Muscle of leg (tissue), 16 donors: ENCODE measurements at places on chromosomes 1 and 21. TPM values are rescaled to one million over a fixed set of nuclear protein-coding genes. Genes with fewer than 3 reads are reported as not detected.

DNA sequence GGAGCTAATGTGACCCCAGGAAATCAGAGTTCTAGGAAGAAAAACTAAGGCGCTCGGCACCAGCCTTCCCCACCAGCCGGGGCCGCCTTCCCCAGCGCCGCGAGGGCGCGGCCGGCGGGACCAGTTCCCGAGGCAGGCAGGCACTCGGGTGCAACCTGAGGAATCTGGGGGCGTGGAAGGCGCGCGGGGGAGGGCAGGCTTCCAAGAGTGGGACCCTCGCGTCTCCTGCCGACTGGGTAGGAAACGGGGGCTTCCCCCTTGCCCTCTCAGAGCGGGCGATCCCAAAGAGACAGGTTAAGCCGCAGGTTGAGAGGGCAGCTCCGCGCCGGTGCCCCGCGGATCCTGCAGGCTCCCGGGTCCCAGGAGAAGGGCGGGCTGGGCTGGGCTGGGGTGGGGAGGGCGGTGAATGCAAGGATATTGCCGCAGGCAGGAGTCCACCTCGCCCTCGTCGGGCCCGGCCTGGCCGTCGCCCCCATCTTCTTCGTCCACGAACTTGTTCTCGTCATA lies 431 bp downstream of the ARPC5 start:
- DNase-seq: peak; percentile 52

TCEA3 gene
- total RNA-seq: 245 TPM

DNA sequence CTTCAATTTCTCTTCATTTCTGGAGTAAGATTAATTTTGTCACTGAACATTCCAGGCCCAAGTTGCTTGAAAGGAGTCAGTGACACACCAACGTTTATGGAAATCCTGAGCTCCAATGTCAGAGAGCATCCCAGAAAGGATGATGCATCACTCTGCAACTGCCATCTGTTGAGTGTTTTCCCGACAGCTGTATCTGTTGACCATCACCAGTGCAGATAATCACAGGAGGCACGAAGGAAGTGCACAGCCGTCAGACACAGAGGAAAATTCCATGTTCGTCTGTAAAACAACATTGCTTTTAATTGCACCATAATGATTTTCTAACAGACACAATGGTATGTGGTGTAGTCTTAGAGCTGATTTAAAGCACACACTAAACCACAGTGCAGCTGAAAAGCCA lies 376.7 kb upstream of the ADGRL2 start:
- DNase-seq: peak; percentile 56

IPP gene
- 15.2 TPM for total RNA-seq

- DNase-seq: peak; percentile 50
These were observed 198.0 kb downstream of the GRIK3 start for GRCh38 chr1:36836196-36836883.

KRTAP12-2 gene
- not detected for total RNA-seq

SMG7 gene
- total RNA-seq: 14.7 TPM

GRCh38 chr21:42157606-42158310 lies 61.2 kb upstream of the ABCG1 start:
- DNase-seq: peak; percentile 38

CELF3 gene
- 0.04 TPM for total RNA-seq

DNA sequence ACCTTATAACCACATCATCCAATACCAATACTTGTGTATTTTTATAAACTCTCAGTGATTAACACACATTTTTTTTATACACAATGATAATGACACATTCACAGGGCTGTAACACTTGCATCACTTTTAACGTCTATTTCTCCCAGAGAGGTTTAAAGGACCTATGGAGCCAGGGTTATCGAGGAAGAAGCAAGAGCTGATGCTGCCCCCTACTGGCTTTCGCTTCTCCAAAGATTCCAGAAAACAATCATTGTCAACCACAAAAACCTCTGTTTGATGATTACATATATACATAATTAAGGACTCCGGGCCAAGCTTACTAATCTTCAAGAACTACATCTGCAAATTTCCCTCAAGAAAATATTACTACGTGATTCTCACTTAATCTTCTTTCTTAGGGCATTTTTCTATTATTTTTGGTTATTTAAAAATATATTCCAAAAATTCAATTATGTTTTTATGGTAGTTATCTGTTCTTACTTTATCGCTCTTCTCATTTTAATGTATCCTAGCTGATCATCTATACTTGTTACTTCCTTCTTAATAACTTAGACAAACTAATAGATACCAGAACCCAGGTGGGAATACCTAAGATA lies 214.5 kb downstream of the VAV3 start:
- peak; percentile 59 for DNase-seq

GRCh38 chr1:170619241-170620028 lies 44.5 kb upstream of the PRRX1 start:
- DNase-seq: peak; percentile 76

DNA sequence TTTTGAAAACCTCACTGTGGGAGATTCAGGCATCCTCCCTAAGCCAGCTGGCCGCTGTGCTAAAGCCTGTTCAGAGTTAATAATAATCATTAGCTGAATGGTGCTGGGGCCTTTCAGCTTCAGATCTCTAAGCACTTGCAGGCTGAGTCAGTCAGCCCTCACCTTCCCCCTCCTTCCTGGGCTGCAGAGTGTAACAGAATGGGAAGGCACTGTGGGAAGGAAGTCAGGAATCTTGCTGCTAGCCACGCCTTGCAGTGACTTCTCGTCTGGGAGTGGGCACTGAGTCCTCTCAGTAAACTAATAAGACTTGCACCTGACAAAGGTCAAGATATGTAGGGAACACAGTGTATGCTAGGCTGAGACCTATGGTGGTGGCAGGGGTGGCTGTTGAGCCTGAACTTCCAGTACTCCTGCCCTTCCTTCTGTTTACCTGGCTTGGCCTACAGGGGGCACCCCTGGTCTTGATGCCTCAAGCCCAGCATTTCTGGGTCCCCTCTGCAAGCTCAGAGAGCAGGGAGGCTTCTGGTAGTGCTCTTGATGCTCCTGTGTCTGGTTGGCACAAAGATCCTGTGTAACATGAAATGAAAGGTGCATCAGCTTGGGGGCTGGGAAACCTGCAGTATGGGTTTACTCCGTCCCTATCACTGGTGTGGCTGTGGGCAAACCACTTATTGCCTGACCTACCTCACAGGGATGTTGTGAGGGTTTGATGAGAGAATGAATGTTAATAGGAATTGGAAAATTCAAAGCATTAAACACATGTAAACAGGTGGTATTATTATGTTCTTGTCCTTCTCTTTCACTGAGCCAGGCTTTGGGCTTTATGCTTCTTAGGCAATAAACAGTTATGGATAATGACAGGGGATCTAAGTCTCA lies 6.0 kb downstream of the CYB561D1 start:
- no peak for DNase-seq

DNA sequence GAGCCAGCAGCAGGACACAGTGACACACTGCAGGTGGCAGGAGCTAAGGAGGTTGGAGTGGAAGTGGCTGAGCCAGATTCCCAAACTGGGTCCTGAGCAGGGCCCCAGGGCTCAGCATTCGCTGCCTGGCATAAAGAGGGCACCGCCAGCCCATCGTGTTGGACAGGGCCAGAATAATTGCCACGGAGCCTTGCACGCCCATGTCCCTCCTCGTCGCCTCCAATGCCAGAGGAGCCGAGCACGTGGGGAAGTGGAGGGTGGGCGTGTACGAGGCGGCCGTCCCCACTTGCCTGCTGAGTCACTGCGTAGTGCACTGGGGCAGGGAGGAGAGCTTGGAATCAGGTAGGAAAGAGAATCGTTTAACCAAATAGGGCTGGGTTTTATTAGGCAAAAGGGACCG lies 26.1 kb upstream of the LRRC47 start:
- no peak for DNase-seq

- no peak for DNase-seq
These were observed 4.6 kb downstream of the TARBP1 start for GRCh38 chr1:234474375-234474774.

- peak; percentile 77 for DNase-seq
These were observed 24.3 kb downstream of the AHCTF1 start for GRCh38 chr1:246907472-246907871.

KCNJ6 gene
- total RNA-seq: 0.93 TPM

- DNase-seq: no peak
These were observed 141.8 kb upstream of the ERRFI1 start for GRCh38 chr1:8167936-8168335.

GRCh38 chr1:15764269-15764764 lies 5.7 kb downstream of the FBLIM1 start:
- no peak for DNase-seq

- no peak for DNase-seq
These were observed 409.9 kb upstream of the NFIA start for GRCh38 chr1:60672449-60672848.

DNA sequence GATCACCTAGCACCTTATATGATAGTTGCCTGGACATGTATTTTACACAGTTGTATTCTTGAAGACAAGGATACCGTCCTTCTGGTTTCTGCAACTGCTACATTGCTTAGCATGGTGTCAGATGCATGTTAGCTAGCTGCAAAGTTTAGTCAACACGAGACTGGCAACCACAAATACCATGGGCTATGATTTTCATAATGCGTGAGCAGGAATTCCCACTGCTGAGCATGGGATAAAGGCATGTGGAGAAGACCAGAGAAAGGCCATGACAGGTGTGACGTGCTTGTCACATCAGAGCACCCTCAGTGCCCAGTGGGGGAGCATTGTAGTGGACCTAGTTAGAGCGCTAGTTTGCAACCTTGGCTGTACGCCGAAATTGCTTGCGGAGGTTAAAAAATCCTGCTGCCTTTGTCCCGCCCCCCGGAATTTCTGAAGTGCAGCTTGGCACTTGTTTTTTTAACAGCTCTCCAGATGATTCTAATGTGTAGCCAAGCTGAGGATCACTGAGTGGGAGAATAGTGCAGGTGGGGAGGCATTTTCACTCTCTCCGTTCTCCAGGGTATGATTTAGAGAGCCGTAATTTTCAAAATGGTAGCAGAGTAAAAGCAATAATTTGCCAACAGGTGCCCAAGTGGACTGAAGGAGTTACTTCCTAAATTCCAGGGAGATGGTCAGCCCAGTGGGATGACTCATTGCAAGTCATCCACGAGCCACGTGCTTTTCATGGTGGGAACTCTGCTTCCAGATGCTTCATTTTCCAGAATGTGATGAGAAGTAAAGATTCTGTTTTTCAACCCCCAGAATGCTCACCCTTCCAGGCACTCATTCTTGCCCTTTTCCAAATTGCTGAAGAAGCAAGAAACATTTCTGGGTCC lies 81.0 kb downstream of the CNIH3 start:
- no peak for DNase-seq

- no peak for DNase-seq
These were observed 7.2 kb upstream of the TNFSF18 start for GRCh38 chr1:173057984-173058383.

KIF2C gene
- 9.2 TPM for total RNA-seq

- peak; percentile 20 for DNase-seq
These were observed 65.7 kb downstream of the RUNX3 start for GRCh38 chr1:24864370-24864777.

DNA sequence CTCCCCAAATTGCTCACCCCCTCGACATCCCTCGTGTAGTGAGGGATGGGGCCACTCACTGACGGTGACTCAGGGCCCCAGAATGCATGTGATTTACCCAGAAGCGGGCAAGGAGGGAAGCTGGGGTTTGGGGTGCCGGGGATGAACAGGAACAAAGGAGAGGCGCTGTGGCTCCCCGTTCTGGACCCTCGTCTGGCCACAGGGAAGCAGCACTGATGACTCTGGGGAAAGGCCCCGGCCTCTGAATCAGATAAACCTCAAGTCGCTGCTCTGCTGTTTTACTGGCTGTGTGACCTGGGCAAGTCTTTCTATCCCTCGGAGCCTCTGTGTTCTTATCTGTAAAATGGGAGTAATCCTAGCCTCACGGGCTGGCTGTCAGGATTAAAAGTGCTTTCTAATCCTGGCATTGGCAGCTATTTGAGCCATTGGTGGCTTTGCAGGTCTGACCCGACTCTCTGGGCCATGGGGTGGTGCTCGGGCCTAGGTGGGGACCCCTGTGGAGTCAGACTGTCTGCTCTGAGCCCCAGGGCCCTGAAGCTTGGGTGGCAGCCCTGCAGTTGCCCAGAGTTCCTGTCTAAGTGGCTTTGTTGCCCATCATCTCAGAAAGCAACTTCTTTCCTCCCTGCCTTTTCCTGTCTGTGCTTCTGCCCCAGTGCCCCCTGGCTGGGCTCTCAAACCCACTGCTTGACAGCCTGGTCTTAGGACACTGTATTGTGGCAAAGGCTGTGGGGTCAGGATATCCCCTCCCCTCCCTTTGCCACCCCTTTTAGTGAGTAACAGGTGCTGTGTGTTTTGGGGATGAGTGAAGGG lies 5.5 kb downstream of the TNFRSF1B start:
- DNase-seq: no peak

PRAMEF7 gene
- total RNA-seq: not detected

DNA sequence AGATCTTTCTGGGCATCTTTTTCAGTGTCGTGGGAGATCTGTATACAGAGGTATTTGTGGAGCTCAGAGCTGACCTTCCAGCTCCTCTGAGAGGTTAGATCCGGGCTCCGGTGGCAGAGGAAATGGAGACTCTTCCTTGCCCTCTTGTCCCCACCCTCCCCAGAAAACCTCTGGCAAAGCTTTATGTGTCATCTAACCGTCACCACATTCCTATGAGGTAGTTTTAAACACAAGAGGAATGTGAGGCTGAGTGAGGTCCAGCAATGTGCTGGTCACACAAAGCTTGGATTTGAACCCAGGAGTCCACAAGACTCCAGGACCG lies 1.2 kb downstream of the CD160 start:
- no peak for DNase-seq

OR2L8 gene
- total RNA-seq: not detected

KLHL20 gene
- 21.2 TPM for total RNA-seq

SPRR2G gene
- total RNA-seq: not detected

RIPPLY3 gene
- total RNA-seq: 0.09 TPM

DNA sequence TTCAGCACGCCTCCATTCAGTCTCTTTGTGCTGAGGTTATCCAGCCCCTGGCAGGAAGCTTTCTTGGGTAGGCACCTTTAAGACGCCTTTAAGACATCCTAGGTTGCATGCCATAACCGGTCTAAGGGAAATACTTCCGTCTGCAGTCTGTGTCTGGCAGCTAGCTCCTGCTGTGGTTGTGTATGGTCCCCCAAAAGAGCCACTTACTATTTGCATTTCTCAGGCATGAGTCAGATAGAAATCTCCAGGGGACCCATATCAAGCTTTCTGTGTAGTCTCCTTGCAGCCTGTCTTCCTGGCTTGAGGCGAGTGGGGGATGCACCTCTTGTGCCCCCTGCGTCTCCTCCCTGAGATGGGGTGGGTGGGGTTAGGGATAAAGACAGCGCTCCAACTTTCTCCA lies 10.0 kb upstream of the RYR2 start:
- no peak for DNase-seq

GRCh38 chr1:211734791-211735190 lies 59.4 kb upstream of the NEK2 start:
- DNase-seq: no peak

MAP7D1 gene
- total RNA-seq: 72.8 TPM

GRCh38 chr1:18721041-18721440 lies 90.4 kb downstream of the PAX7 start:
- DNase-seq: no peak

DNA sequence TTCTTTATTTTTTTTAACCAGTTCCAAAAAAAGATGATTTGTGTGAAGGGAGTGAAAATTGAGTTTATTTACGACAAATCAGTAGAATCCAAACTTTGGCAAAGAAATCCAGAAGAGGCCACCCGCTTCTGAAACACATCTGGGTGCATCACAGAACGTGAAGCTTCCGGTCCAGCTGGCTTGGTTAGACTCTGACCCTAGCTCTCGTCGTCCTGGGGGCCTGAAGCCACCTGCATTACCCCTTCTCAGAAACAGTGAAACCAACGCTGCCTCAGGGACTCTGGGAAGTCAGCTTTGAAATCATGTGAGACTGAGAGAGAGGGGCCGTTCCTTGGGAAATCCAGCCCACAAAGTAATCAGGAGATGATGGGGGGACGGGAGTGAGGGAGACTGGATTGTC lies 21.8 kb downstream of the AJAP1 start:
- peak; percentile 61 for DNase-seq
